AG04449 (cell line): ENCODE measurements at places on chromosomes 13 and 19.

GRCh38 chr13:37686501-37686900 lies 87.9 kb upstream of the POSTN start:
- no peak for DNase-seq

DNA sequence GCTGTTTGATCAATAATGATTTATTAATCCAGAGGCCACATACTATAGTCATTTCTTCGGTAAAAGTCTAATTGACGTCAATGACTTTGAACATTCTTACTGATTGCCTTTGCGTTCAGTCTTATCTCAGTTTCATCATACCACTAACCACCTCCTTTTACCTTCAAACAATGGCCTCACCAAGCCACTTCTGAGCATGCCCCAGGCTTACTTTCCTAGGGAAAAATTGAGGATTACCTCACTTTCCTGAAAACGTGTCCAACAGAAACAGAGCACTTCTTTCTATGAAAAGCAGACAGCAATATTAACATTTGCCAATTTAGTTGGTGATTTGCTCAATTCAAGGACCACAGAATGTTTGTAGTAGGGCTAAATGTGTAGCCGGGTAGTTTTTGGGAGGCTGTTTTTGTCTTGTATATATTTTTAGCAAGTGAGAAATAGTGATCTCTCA lies 157.6 kb downstream of the KLF5 start:
- DNase-seq, result peak; percentile 86

GRCh38 chr13:25702386-25702785 lies 330.6 kb downstream of the ATP8A2 start:
- no peak for DNase-seq

GRCh38 chr19:5094768-5095567 lies 126.1 kb downstream of the KDM4B start:
- no peak for DNase-seq

DNA sequence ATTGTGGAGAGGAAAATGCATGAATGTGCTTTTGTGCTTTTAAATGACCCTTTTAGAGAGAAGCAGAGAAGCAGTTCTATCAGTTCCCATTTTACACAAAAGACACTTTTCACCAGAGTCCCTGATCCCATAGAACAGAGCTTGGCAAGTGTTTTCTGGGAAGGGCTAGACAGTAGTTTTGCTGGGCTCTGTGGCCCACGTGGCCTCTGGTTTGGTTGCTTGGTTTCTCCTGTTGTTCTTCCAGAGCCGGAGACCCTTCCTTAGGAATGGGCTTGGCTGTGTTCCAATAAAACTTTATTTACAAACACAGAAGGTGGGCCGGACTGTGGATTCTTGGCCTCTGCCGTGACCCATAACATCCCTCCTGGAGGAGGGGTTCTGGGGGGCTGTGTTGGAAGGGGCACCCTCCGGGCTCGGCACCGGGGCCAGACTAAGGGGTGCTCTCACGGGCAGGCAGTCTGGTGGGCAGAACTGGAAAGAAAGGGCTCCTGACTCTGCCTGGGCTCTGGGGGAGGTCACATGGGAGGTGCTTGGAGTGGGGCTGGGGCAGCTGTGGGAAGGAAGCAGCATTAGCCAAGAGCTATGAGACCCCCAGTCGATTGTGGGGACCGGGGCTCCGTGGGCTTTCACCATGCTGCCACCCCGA lies 3.2 kb downstream of the SPPL2B start:
- no peak for DNase-seq

- DNase-seq, result no peak
Measured at GRCh38 chr19:16830679-16831078, 1.5 kb downstream of the SIN3B start.

- no peak for DNase-seq
Measured at GRCh38 chr13:23443110-23443509, 9.6 kb upstream of the SACS start.

DNA sequence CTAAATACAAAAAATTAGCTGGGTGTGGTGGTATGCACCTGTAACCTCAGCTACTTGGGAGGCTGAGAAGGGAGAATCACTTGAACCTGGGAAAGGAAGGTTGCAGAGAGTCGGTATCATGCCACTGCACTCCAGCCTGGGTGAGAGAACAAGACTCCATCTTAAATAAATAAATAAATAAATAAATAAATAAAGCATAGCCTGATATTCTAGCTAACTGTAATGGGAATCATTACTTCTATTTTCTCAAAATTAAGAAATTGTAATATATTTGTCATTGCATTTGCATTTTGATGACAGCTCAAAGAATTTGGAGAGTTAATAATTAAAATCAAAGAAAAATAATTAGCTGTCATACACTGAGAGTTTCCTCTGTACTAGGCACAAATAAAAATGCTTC lies 561.1 kb downstream of the EFNB2 start:
- no peak for DNase-seq

DNA sequence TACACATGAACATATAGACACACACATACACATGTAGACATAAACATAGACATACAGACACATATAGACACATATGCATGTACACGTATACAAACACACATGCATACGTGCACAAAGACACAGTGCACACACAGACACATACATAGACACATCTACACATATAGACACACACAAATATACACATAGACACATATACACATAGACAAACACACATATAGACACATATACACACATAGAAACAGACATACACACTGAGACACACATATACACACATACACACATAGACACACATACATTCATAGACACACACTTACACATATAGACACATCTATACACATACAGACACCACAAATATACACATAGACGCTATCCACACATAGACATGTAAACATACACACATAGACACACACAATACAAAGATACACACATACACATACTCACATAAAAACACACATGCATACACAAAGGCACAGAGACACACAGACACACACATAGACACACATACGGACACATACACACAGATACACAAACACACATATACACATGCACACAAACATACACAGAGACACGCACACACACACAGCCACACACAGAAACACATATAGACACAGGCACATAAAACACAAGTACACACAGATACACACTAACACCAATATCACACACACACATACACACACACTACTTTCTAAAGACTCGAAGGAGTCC lies 254.0 kb downstream of the TSHZ3 start:
- no peak for DNase-seq

- no peak for DNase-seq
Measured at GRCh38 chr19:19610376-19611202, 7.9 kb downstream of the PBX4 start.

DNA sequence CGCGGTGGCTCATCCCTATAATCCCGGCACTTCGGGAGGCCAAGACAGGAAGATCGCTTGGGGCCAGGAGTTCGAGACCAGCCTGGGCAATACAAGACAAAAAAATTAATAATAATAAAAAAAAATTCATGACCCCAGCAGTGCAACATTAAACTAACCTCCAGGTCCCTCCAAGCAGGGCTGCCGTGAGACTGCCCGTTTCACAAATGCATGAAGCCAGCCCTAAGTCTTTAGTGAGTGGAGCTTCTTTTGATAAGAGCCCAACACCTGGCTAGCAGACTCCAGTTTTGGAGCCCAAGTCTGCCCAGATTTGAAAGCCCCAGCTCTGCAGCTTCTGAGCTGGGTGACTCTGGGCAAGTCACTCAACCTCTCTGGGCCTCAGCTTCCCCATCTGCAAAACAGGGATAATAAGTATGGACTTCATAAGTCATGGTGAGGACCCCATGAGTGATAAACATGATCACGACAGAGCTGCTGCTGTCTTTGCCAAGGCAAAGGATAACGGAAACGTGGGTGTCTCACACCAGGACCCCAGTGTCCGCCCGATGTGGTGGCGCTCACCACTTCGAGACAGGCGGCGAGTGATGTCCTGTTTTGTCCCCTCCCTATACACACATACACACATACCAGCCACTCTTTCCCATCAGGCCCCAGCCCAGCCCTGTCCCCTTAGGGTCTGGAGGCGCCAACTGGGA lies 38.4 kb upstream of the NANOS3 start:
- no peak for DNase-seq

GRCh38 chr19:2834294-2834871 lies 6.9 kb upstream of the ZNF555 start:
- DNase-seq, result no peak

- DNase-seq, result no peak
Measured at GRCh38 chr19:4508698-4509097, 9.6 kb downstream of the PLIN4 start.

GRCh38 chr13:46059405-46059804 lies 6.9 kb upstream of the ZC3H13 start:
- no peak for DNase-seq

DNA sequence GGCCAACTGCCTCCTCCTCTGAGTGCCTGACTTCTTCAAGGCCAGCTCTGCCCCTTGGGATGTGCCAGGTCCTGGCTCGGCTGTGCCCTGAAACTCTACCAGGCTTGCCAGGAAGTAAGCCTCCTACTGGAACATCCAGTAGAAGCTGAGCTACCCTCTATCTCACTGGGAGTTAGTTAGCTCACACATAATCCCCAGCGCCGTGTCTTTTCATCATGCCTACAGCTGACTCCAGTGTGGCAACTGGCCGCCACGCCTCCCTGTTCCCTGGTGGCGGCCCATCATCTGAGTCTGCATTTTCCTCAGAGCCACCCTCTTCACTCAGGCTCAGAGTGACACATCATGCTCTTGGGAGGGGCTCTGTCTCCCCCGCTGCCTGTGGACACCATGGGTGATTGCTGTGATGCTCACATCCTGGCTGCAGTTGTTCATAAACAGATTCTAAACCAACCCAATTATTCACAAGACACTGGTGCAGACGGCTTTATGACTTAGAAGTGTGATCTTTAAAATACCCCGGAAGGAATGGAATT lies 131.9 kb upstream of the IRS2 start:
- DNase-seq, result no peak
